Activated CD4-positive, alpha-beta T cell treated with anti-CD3 and anti-CD28 coated beads for 36 hours (primary cell): ENCODE measurements at places on chromosomes 11 and 22. TPM values are rescaled to one million over a fixed set of nuclear protein-coding genes. Genes with fewer than 3 reads are reported as not detected.

GRCh38 chr11:105244160-105244825 lies 104.7 kb upstream of the CARD18 start:
- DNase-seq, result no peak
- no peak overlapping the region for H3K27ac ChIP-seq
- H3K4me1 ChIP-seq, result no peaks in the 10 kb centered on the region
- no peaks in the 10 kb centered on the region for H3K36me3 ChIP-seq
- peaks cover 5% of the 10 kb centered on the region for H3K27me3 ChIP-seq

DNA sequence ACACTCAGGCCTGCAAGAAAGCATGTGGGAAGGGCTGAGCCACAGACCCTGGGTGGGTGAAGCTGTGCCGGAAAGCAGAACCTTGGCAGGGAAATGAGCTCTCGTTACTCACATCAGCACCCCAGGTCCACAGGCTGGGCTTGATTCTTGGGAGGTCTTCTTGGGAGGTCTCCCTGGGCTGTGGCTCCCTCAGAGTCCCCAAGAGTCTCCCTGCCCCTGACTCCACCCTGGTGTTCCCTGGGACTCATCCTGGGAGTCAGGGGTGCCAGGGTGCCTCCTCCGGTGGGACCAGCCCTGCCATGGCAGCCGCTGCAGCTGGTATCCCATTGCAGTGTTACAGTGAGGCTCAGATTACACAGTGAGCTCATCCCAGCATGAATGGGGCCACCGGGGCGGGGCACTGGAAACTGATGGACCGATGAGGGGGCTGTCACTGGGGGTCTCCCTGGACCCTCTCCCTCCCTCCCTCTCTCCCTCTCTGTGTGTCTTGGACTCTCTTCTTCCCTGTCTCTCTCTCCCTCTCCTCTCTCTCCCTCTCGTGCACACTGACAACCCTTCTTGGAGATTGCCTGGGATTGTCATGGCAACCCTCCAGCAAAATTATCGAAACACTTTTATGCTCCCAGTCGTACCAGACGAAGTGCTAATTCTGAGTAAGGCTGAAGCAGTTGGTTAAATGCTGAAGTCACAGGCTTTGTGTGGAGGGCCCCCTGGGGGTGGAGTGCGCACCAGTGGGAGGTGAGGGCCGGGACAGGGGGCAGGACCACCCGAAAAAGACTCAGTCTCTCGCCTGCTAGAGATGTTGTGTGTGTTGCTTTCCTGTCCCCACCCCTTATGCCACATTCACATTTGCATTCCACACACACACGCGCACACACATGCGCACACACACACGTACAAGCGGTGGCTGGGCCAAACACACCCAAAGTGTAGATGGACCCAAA lies 8.6 kb upstream of the C11orf96 start:
- DNase-seq, result no peak
- H3K36me3 ChIP-seq, result no peaks in the 10 kb centered on the region
- no peak overlapping the region for H3K4me3 ChIP-seq
- no peak overlapping the region for H3K27ac ChIP-seq

GRCh38 chr22:27796829-27797519 lies 4.6 kb downstream of the MN1 start:
- no peak for DNase-seq
- no peaks in the 10 kb centered on the region for H3K36me3 ChIP-seq

DNA sequence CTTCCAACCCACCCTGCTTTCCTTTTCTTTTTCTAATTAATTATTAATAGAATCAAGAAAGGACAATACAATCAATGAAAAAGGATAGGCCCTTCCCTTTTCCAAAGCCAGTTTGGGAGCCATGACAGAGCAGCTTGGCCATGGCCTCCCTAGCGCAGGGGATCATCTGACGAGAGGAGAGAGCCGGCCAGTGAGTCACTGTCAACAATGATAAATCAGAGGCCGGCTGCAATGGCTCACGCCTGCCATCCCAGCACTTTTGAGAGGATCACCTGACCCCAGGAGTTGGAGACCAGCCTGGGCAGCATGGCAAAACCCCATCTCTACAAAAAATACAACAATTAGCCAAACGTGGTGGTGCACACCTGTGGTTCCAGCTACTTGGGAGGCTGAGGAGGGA lies 27.5 kb upstream of the KRTAP5-7 start:
- no peak overlapping the region for H3K27ac ChIP-seq
- H3K27me3 ChIP-seq, result no peaks in the 10 kb centered on the region
- no peak for DNase-seq
- H3K36me3 ChIP-seq, result peaks cover 65% of the 10 kb centered on the region
- peaks cover 4% of the 10 kb centered on the region for H3K4me1 ChIP-seq
- H3K4me3 ChIP-seq, result no peak overlapping the region

GRCh38 chr11:103920449-103920848 lies 116.0 kb upstream of the DDI1 start:
- H3K4me1 ChIP-seq, result no peaks in the 10 kb centered on the region
- H3K4me3 ChIP-seq, result no peak overlapping the region
- no peaks in the 10 kb centered on the region for H3K36me3 ChIP-seq
- H3K27ac ChIP-seq, result no peak overlapping the region

- no peak overlapping the region for H3K27ac ChIP-seq
- peaks cover 10% of the 10 kb centered on the region for H3K4me1 ChIP-seq
- no peak for DNase-seq
- H3K36me3 ChIP-seq, result no peaks in the 10 kb centered on the region
Observed at GRCh38 chr22:44549701-44550100, 51.7 kb upstream of the RTL6 start.

- peaks cover 13% of the 10 kb centered on the region for H3K4me1 ChIP-seq
- peaks cover 2% of the 10 kb centered on the region for H3K27me3 ChIP-seq
- no peaks in the 10 kb centered on the region for H3K36me3 ChIP-seq
Observed at GRCh38 chr22:31972180-31972579, 27.8 kb downstream of the YWHAH start.

DNA sequence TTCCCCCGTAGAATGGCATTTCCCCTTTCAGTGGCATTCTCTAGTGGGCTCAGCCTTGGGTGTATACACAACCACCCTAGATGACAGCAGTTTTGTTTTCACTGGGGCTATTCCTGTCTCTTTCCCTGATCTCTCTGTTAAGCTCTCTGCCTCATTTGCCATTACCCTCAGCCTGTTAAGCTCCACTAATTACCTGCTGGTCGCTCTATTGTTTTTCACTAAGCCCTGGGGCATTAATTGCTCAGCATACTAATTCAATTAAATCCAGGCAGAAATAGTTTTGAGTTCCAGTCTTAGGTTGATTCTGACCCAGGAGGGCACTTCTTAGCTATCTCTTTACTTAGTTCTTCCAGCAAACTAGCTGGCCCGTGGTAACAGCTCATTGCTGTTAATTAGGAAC lies 80.0 kb downstream of the BRD1 start:
- no peak for DNase-seq
- H3K36me3 ChIP-seq, result peaks cover 2% of the 10 kb centered on the region
- no peaks in the 10 kb centered on the region for H3K27me3 ChIP-seq

PAX6 gene
- not detected for total RNA-seq

CASP4 gene
- 48.8 TPM for total RNA-seq

FGF3 gene
- total RNA-seq, result not detected
